NCI-H1105 treated with DMSO at 0.1 percent for 48 hours (cell line): ENCODE measurements at places on chromosomes 7 and 10.

- DNase-seq, result no peak
These were observed 108.3 kb downstream of the COL28A1 start for GRCh38 chr7:7427363-7427762.

- no peak for DNase-seq
These were observed 29.8 kb downstream of the RSU1 start for GRCh38 chr10:16787361-16787791.

GRCh38 chr7:125089171-125089570 lies 159.5 kb upstream of the POT1 start:
- no peak for DNase-seq

DNA sequence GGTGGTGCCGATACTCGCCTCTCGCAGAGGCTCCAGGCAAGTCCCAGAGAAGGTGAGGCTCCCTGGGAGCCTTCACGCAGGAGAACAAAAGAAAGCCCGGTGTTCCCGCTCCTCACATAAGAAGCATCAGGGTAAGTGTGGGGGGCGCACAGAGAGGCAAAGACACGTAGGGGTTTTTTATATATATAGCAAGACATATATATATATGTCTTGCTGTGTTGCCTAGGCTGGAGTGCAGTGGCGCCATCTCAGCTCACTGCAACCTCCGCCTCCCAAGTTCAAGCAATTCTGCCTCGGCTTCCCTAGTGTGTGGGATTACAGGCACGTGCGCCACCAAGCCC lies 61.3 kb downstream of the PDIA4 start:
- no peak for DNase-seq

DNA sequence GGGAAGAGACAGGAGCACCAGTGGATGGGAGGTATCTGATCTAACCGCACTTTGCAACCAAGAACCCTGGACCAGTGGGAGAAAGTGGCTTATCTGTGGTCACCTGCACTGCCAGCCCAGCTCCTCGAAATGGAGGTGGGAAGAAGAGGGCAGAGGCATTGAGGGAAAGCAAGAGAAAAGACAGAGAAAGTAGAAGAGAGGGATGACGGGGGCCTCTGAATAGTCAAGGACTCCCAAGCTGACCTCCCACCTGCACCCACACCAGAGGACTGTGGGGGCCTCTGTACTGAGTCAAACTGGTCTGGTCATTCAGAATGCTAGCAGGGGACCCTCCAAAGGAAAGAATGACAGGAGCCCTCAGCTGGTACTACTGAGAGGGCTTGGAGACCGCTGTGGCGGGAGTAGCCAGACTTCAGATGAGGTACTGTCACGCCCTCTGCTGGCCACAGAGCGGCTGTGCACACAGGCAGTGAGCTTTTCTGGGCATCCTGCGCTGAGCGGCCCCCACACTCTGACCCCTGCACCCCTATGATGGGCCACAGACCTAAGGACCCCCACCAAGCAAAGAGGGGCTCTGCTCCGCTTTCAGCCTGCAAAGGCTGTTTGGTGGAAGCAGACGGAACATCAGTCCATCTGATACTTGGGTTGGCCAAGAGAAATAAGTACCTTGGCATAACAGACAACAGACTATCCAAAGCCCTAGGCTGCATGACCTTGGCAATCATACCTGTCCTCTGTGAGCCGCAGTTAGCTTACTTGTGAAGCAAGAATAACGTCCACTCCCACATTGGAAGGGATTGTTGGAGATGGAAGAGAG lies 112.9 kb downstream of the COL13A1 start:
- peak; percentile 34 for DNase-seq

DNA sequence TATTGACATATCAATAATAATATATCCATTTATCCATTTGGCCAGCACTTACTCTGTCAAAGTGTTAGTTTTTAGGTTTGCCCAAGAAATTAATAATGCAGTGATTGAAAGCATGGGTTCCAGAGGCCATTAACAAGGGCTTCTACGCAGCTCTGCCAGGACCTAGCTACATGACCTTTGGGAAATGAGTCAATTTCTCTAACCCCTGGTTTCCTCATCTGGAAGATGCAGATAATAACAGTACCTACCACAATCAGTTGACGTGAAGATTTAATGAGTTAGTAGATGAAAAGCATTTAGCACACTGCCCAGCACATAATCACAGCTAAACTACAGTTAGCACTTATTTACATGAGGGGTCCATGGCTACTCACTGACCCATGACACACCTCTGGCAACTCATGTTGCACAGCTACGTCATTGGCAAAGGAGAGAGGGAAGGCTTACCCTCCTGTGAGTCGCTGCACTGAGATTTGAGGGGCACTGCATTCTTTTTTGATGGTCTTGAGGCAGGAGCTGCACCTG lies 263.7 kb downstream of the PLXNA4 start:
- no peak for DNase-seq

- no peak for DNase-seq
These were observed 98.2 kb downstream of the MAPK8 start for GRCh38 chr10:48404646-48405045.

- no peak for DNase-seq
These were observed 143.7 kb downstream of the ELMO1 start for GRCh38 chr7:37304921-37305320.

GRCh38 chr7:28419716-28420115 lies 7.4 kb downstream of the CREB5 start:
- DNase-seq, result no peak

DNA sequence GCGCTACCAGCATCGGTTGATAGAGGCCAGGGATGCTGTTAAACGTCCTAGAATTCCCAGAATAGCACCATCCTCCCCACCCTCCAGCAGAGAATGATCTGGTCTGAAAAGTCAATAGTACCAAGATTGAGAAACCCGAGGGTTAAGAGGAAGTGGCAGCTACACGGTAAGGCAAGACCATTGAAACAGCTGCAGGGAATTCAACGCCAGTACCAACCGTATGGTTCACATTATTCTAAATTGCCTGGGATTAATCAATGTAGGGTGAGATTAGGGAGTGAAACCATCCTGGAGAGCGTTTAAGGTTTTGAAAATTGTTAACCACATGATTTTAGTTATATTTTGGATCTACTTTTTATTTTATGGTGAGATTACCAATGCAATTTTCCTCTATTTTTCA lies 352.2 kb downstream of the PRPF18 start:
- no peak for DNase-seq

DNA sequence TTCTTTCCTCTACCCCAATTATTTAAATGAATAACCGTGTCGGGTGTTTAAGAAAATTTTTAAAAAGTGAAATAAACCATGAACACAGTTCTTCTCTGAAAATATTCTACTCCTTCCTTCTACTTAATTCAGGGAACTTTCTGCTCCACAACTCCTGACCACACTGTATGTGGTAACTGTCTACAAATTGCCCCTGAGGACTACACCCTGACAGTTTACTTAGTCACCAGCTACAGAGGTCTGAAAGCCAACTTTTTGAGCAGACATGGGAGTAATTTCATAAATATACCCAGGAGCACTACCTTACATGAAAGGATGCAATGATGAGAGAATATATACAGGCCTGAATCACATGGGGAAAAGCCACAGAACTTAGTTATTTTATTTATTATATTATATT lies 523.2 kb upstream of the SORCS1 start:
- no peak for DNase-seq

GRCh38 chr7:82258181-82258580 lies 185.4 kb downstream of the CACNA2D1 start:
- no peak for DNase-seq

- DNase-seq, result no peak
These were observed 97.8 kb downstream of the CALCR start for GRCh38 chr7:93476491-93477344.

DNA sequence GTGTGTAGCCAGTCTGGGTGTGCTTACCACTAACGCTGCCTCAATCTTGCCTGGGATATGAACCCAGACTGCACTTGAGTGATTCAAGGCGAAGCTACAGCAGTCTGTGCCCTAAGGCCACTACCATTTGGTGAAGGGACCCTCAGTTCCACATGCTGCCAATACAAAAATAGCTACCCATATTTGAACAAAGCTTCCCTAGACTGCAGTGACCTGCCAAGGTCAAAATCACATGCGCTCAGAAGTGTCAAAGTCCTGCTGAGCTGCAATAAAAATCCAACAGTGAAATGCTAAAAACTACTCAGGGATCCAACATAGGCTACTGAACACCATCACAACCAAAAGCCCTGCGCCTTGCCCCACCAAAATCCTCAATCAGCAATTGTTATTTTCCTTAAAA lies 472.3 kb upstream of the VSTM2A start:
- no peak for DNase-seq

- no peak for DNase-seq
These were observed 3.4 kb upstream of the DLX6 start for GRCh38 chr7:97001656-97002554.

GRCh38 chr10:102235598-102235920 lies 5.8 kb downstream of the PITX3 start:
- DNase-seq, result no peak

DNA sequence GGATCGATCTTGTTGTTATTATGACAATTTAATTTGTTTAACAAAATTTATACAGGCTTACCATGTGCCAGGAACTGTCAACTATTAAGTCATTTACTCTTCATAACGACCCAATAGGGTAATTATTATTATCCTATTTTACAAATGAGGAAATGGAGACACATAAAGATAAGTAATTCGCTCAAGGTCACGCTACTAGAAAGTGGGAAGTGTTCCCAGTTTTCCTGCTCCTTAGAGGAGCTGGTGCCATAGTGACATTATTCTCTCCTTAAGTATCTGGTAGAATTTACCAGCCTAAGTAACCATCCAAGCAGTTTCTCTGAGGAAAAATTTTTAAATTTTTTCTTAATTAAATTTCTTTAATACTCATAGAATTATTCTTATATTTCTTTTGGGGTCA lies 360.9 kb upstream of the RNF32 start:
- no peak for DNase-seq

- no peak for DNase-seq
These were observed 129.7 kb upstream of the COBL start for GRCh38 chr7:51446356-51446755.

- DNase-seq, result no peak
These were observed 144.9 kb downstream of the PAXIP1 start for GRCh38 chr7:154857728-154858681.

DNA sequence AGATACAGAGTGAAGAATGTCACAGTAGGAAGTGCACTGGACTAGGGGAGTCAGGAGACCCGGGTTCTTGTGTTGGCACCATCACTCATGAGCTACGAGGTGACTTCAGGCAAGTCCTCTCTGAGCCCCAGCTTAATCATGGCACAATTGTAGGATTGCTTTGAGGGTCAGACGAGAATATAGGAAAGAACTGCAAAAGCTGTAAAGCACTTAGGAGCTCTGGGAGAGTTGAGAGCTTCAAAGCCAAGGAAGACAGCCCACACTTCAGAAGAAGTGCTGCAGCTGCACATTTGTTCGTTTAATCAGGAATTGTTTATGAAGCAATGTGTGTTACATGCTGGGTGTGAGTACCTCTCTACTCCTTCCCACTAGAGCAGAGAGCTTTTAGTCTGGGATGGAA lies 4.4 kb downstream of the FBH1 start:
- DNase-seq, result no peak

GRCh38 chr7:48110868-48111267 lies 21.8 kb downstream of the UPP1 start:
- no peak for DNase-seq

DNA sequence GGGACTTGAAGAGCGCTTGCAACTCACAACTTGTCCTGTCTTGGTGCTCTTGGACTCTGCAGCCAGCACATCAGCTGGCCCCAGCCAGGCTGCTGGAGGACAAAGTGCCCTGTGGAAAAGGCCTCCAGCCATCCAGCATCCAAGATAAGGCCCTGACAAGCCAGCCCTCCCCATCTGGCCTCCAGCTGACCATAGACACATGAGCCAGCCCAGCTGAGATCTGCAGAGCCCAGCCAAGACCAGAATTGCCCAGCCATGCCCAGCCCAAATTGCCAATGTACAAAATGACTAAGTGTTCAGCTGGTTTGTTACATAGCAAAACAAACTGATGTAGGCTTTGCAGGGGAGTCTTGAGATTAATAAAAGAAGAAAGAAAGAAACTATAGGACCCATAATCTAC lies 36.0 kb upstream of the FRMD4A start:
- DNase-seq, result no peak

GRCh38 chr10:80205477-80206276 lies at the start of gene ANXA11:
Gene ANXA11 (minus strand): TSS chr10:80205537. CDS start chr10:80172861, 32,676 bp downstream.
- DNase-seq, result peak; percentile 64

GRCh38 chr10:126497672-126498071 lies 109.4 kb upstream of the ADAM12 start:
- no peak for DNase-seq

DNA sequence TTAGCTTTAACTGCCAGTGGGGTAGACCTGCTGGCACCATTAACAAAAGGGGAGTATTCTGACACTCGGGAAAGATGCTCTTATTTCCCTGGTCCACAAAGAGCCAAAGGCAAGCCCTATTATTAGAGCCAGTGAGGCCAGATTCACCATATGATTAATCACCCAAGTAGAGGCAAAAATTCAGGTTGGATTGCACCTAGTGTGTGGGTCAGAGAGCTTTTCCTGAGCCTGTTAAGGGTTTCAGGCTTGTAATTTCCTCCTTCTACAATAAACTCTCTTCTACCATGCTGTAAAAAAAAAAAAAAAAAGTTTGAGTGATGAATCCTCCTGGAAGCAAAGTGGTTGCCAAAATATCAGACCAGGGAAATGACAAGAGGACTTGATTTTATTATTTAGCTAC lies 163.5 kb downstream of the MBL2 start:
- DNase-seq, result no peak

GRCh38 chr10:132827861-132828539 lies 42.1 kb upstream of the NKX6-2 start:
- no peak for DNase-seq

DNA sequence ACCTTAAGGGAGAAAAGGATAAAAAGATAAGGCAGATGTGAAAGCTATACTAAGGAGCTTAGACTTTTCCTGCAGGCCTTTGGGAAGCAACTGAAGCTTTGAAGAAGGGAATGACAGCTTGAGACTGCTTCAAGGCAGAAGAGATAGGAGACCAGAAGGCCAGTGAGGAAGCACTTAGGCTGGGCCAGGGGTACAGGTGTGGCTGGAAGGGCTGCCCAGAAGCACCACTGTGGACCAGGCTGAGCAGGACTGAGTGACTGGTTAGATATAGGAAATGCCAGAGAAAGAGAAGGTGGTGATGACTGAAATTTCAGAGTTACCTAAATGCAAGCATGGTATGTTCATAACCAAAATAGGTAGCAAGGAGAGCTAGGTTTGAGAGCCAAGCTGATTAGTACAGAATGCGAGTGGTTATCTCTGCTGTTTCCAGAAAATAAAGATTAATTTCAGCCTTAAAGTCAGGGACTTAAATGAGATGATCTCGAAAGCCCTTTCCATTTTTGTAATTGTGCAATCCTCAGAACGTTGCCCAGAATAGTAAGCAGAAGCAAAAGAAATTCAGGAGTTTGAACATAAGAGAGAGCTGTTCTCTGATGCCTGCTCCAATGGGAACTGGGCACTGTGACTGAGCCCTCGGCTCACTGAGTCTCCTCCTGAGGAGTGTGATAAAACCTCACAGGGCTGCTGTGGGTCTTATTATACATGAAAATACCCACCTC lies 54.9 kb downstream of the MET start:
- DNase-seq, result no peak
